ENCODE measurements at places on chromosomes 16 and 17. TPM values are rescaled to one million over a fixed set of nuclear protein-coding genes. Genes with fewer than 3 reads are reported as not detected.

Gene NRN1L
- polyA plus RNA-seq, result 26.1 TPM

Gene GGA3
- polyA plus RNA-seq, result 22.5 TPM

Gene NAT9
- polyA plus RNA-seq, result 37.3 TPM

- DNase-seq, result no peak
These were observed 759 bp upstream of the PAM16 start for GRCh38 chr16:4351880-4352279.

- DNase-seq, result peak; percentile 75
These were observed 939 bp upstream of the WDR90 start for GRCh38 chr16:648071-648780.

- no peak for DNase-seq
These were observed 1056.3 kb upstream of the EEF2KMT start for GRCh38 chr16:6153901-6154300.

DNA sequence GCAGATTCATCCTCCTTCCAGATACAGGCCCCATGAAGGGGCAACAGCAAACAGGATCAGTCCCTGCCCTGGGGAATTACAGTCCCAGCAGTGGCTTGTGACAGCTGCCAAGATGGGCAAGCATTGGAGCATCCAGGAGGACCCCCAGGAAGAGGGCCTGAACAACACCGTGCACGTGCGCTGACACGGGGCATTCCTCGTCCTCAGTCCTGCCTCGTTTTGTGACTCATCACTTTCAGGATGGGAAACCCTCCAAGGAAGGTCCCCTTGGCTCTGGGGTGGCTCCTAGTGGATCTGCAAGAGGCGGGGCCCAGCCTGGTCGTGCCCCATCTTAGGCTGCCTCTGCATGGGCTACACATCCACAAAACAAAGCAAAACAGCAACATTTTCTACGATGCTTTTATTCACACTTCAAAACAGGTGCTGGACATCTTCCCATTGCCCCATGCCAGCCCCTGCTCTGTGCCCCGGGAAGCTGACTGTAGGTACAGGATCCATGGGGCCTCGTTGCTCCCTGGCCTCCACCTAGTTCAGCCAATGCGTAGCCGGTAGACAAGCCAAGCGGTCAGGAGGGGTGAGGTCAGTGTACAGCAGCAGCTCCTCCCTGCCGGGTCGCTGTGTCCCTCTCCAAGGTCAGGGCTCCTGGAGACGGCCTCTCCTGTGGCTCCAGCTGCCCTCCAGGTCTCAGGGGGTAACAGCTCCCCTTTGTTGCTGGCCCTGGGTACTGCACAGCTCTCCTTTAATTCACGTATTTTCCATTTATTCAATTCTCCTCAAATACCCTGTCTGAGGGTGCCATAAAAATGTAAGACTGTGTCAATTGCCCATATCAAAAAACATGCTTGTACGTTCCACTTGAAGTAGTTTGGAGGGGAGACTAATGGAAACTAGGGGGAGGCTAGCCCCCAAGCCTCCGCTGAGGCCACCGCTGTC, 32.2 kb downstream of the ACTG1 start:
- DNase-seq, result no peak

DNA sequence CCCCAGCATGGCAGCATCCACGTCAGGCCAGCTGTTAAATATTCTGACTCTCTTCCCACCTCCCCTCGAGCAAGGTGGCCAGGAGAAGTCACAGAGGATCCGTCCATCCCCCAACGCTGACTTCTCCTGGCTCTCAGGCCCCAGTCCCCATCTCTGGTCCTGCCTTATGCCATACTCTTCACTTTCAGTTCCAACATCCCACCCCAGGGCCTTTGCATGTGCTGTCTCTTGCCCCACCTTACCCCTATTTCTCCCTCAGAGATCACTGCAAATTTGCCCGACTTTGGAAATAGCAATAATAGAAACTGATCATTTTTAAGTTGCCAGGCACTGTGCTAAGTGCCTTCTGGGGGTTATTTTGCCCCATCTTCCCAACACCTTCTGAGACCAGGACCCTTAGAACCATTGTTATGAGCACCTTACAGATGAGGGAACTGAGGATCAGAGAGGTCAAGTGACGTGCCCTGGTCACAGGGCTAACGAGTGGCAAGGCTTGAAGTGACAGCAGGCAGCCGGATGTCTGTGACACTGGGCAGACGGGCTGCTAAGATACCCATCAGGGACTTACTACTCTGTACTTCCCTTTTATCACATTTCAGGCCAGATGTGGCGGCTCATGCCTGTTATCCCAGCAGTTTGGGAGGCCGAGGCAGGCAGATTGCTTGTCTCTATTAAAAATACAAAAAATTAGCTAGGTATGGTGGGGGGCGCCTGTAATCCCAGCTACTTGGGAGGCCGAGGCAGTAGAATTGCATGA, 17.7 kb downstream of the HID1 start:
- DNase-seq, result no peak

All from GM23338 (cell line).